Right ventricle myocardium superior (tissue), 1 donor: ENCODE measurements at places on chromosomes 5 and 9. TPM values are rescaled to one million over a fixed set of nuclear protein-coding genes. Genes with fewer than 3 reads are reported as not detected.

GRCh38 chr9:115597330-115597895, 479.5 kb upstream of the TNC start:
- DNase-seq: no peak

- DNase-seq: no peak
Measured at GRCh38 chr5:21237461-21237860, 1249.5 kb upstream of the CDH18 start.

DNA sequence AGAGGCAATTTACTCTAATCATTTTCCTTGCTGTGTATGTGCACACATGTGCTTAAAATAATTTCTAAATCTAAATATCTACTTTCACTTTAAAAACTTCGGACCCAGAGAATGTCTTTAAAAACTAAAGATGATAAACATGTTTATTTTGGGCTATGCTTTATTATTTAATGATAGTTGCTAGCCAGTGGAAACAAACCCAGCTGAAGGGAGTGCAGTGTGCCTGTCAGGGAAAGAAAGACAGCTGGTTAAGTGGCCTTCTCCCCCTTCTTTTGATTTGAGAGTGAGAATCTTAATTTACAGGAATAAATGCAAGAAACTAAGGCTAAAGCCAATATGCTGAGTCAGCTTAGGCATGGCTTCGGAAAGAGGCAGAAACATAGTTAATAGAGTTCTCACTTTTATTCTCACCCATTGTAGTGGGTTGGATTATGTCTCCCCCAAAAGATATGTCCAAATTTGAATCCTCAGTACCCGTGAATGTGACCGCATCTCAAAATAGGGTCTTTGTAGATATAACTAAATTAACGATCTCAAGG, 111.4 kb downstream of the DCP2 start:
- no peak for DNase-seq

FBP2 gene
- 0.27 TPM for total RNA-seq

IRX1 gene
- total RNA-seq: 0.65 TPM

ANKRD34B gene
- not detected for total RNA-seq
